ENCODE measurements at places on chromosomes 3 and 15.

- DNase-seq: no peak
Measured at GRCh38 chr15:64249883-64250575, 87.2 kb upstream of the PPIB start.

DNA sequence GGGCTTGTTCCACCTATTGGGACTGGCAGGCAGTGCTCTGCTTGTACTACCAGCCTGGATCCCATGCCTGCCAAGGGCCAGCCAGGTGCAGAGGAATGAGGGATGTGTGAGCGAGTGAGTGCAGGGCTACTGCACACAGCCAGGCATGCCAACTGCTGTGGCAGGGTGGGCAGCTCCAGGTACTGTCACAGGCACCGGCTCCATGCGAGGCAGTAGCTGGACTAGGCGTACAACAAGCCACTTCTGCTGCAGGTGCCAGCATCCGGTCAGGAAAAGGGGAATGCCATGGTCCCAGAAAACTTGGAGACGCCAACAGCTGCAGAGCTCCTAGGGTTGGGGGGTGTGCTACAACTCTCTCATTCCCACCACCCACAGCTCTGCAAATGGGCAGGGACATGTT lies 1356.7 kb downstream of the SI start:
- DNase-seq: no peak

DNA sequence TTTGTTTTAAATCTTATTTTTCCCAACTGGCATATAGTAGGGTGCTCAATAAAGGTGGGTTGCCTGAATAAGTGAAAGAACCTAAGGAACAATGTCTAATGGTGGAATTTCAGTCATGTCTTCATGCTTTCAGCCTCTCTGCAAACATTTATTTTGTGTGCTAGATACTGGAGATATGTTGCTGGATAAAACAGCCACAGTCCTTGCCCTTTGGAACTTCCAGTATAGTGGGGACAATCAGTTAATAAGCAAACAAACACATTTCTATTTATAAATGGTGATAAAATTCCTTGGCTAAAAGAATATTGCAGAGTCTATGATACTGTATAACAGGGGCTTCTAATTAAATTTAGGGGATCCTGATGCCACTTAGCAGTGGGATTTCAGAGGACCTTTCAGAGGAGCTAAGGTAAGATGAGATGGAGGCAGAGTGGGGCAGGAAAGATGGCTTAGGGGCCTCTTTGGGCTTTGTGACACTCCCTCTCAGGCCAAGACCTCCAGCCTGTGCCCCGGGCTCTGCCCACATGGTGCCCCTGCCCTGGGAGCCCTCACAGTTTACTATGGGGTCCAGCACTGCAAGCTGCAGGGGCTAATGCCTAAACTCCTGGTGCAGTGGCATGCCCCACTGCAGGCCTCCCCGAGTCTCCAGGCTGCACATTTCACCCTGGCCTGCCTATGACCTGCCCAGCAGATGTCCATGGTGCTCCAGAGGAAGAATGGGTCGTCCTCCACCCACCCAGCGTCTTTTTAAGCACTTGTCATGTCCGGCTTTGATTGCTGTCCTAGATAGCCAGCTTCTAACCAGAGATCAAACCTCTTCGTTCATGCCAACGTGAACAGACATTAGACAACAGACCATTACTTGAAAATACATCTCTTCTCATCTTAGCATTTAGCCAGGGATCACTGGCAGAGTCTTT lies 61.6 kb upstream of the PRR23C start:
- no peak for DNase-seq

DNA sequence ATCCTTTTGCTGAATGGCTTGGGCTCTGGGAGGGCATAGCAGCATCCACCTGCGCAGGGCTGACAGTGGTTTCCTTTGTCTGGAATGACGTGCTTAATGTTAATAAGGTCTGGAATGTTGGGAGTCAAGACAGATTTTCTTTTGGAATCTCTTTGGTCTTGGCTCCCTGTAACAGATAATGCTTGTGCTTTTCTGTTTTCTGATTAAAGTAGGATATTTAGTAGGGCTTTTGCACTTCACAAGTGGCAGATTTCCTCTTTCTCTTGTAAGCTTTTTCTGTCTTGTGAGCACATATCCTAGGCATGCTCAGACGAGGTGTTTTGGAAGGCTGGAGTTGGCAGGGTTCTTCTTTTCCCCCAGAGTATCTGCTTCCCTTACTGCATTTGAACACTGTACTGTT lies 189.6 kb downstream of the GHSR start:
- no peak for DNase-seq

GRCh38 chr15:92812271-92812670 lies 87.9 kb upstream of the CHD2 start:
- no peak for DNase-seq

All from GDM1 (cell line).